KG1 (cell line): ENCODE measurements at places on chromosomes 12 and 14.

DNA sequence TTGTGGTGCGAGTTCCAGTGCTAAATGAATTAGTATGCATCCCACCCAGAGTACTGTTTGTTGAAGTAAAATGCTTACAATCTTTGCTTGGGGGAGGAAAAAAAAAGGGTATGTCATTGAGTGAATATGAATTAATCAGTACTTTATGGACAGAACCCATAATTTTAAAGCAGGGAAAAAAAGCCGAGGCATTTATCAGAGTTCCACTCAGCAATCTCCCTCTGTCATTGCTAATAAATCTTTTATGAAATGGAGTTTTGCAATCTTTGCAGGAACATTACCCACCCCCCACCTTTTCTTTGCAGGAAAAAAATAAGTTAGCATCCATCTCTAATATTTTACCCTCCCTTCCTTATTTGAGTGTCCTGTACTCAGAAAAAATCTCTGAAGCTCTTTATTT lies 127.9 kb upstream of the TMPO start:
- DNase-seq: no peak

DNA sequence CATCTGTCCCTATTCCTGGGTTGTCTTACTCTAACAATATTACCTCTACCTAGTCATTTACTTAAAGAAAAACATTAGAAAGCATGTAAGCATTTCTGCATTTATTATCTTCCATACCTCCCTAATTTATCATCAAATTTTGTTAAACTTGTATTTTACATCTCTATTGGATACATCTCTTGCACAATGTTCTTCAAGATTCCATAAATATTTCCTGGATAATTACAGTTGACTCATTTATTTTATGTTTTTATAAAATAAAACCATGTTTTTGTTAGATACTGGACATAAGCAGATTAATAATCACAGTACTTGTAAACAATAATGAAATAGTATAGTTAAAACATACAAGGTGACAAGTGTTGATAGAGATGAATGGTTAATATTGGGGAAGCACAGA lies 209.0 kb downstream of the TMTC3 start:
- DNase-seq: no peak

GRCh38 chr14:100409003-100409360 lies 85.8 kb downstream of the SLC25A47 start:
- DNase-seq: no peak

DNA sequence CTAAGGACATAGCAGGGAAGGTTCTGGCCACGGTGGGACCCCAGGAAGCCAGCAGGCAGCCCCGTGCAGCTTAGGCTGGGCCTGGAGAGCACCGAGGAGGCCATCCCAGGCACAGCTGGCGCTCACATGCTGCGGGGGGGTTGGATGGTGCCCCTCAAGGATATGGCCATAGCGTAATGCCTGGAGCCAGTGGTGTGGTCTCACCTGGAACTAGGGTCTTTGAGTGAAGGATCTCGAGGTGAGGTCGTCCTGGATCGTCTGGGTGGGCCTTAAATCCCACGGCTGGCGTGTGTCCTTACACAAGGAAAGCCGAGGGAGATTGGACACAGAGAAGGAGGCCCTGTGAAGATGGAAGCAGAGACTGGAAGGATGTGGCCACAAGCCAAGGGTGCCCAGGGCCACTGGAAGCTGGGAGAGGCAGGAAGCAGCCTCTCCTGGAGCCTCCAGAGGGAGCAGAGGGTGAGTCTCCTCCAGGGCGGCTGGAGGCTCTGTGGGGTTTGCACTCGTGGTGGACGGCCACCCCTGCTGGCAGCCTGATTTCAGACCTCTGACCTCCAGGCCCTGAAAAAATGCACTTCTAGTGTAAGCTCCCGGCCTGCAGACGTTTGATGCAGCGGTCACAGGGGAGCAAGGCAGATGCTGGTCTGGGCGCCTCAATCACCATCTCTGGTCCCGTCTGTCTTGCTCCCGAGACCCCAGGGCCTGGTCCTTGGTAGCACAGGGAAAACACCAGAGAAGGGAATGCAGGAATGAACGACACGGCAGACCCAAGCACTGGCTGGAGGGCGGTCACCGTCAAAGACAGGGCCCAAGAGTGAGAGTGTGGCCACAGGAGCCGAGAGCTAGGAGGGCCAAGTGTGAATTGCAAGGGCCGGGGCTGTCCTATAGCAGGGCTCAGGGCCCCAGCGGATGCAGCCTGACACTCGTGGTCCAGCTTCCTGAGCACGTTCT lies 218.6 kb downstream of the KIF26A start:
- DNase-seq: no peak

GRCh38 chr14:87873741-87874140 lies 119.2 kb downstream of the GALC start:
- DNase-seq: no peak

DNA sequence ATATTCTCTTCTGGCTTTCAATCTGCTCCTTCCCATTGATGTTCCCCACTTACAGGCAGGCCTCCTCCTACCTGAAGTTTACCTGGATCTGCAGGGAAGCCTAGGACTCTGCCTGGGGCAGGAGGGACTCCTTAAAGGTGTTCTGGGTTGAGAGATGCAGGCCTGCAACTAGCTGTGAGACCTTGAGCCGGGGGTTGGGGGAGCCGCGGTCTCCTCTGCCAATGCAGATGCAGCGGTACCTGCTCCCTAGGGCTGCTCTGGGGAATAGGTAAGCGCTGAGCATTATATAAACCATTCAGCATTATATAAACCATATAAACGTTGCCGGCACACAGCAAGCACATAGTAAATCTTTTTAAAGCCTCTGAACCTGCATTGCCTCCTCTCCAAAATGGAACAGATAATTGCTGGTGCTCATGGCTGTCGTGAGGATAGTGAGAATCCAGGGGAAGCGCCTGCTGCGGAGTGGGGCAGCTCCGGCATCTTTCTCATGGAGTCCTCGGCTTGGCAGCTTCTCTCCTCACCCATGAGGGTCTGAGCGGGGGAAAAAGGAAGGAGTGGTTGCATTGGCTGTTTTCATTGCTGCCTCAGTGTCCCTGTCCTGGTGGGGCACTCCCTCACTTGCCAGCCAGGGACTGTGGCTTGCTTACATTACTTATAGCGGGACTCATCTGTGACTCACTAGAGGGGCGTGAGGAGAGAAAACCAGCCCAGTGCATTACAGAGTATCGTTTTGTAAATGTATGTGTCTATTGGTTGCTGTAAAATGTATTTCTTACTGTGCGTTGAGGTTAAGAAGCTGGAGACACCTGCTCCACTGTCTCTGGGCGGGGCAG lies 12.5 kb upstream of the KRT80 start:
- no peak for DNase-seq

GRCh38 chr12:105915997-105916759 lies 222.6 kb downstream of the NUAK1 start:
- DNase-seq: no peak
